ENCODE measurements at places on chromosomes 2 and 18.
A peak's percentile ranks its signal among the peaks of the same experiment; 100 is the strongest.

GRCh38 chr2:673615-674320 lies 3.4 kb downstream of the TMEM18 start:
- no peak for DNase-seq

- peak; percentile 84 for DNase-seq
Measured at GRCh38 chr18:75223687-75224347, 13.2 kb downstream of the TSHZ1 start.

- no peak for DNase-seq
Measured at GRCh38 chr18:13437796-13438506, 219.4 kb downstream of the LDLRAD4 start.

- DNase-seq, result no peak
Measured at GRCh38 chr2:177262958-177263450, 1.5 kb downstream of the NFE2L2 start.

DNA sequence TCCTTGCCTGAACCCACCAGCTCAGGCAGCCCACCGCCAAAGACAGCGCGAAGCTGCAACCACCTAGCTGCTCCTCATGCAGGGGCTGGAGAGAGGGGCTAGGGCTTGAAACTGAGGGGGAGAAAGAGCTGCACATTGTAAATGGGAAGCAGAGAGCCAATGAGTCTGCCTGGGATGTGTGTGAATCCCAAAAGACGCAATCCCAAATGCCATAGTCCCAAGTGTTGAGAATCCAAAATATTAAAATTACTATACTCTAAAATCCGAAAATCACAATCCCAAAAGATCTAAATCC lies 9.4 kb downstream of the AMER3 start:
- DNase-seq, result no peak

DNA sequence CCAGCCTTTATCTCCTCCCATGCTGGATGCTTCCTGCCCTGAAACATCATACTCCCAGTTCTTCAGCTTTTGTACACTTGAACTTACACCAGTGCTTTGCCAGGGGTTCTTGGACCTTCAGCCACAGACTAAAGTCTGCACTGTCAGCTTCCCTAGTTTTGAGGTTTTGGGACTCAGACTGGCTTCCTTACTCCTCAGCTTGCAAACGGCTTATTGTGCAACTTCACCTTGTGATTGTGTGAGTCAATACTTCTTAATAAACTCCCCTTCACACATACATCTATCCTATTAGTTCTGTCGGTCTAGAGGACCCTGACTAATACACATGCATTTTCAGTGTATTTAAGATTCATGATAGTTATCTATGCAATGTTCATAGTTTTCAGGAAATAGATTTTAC lies 35.8 kb upstream of the ZNF804A start:
- no peak for DNase-seq

GRCh38 chr18:12520442-12520992 lies 112.8 kb downstream of the PRELID3A start:
- DNase-seq, result no peak

DNA sequence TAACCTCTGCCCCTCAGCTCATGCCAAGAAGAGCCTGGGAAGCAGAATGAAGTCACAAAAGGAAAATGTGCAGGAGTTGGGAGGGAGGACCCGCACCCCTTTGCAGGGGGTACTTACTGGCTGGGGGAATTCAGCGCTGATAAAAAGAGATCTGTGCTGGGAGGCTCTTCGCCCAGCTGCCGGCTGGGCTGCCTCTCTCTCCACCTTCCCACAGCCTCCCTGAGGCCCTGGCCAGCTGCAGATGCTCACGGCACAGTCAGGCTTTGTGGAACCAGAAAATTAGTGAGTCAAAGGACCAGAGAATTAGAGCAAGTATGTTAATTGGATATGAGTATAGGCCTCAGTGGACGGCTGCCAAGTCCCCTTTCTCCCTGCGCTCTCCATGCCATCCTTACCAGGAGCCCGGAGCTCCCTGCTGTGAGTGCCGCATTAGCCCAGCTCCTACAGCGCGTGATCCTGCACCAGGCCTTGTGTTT lies 181.7 kb upstream of the SH3BP4 start:
- DNase-seq, result no peak

DNA sequence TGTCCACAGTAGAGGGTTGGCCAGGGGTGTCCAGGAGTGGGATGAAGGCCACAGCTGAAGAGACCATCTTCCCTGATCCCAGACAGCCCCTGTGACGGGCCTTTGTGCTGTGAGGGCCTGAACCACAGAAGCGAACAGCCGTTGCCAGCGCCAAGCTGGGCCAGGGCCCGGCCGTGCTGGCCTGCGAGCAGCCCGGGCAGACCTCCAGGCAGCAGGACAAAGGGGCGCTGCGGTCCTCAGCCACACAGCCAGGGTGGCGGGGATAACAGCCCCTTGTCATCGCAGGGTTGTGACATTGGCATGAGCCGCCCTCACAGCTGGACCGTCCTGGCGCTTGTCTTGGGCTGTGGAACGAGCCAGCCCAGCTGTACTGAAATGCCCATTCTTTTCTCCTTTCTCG lies 161.1 kb downstream of the FAM210A start:
- DNase-seq, result no peak

GRCh38 chr2:96396095-96396494 lies 60.5 kb downstream of the NCAPH start:
- no peak for DNase-seq

GRCh38 chr2:63768051-63768450 lies 73.6 kb upstream of the UGP2 start:
- no peak for DNase-seq

DNA sequence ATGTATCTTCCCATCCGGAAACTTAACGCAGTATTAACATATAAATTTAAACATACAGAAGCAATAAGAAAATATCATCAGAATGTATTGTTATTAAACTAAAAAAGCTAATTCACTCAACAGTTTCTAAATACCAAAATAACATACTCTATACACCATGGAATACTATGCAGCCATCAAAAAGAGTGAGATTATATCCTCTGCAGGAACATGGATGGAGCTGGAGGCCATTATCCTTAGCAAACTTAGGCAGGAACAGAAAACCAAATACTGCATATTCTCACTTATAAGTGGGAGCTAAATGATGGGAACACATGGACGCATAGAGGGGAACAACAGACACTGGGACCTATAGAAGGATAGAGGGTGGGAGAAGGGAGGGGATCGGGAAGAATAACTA lies 127.1 kb downstream of the CD226 start:
- no peak for DNase-seq

DNA sequence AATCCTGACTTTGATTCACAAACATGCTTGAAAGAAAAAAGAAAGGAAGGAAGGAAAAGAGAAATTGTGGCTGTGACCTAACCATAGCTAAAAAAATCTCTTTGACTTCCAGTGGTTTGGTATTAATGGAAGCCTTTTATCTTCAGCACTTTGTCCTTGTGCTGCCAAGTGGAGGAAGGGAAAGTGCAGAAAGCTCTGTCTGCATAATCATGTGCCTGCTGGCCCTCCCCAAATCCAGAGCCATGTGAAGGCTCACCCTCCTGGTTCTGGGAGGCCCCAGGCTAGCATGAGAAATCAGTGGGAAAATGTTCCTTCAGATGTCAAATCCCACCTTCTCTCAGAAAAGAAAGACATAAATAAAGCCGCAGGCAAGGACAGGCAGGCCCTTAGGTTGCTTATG lies 48.3 kb upstream of the BMPR2 start:
- no peak for DNase-seq

DNA sequence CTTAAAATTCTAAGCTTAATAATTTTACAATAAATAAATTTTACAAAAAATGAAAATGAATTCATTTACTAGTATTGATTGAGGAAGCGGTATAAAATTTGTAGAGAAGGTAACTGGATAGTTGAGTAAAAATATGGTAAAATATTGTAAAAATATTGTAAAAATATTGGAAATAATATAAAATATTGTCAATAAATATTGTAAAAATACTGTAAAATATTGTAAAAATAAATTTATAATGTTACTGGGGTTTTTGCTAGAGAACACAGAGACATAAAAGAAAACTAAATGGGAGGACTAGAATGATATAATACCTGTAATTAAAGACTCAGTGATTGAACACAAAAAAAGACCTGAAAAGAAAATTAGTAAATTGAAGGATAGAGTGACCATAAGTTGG lies 546.3 kb upstream of the NETO1 start:
- no peak for DNase-seq
